Mesothelial cell of epicardium (in vitro differentiated cells): ENCODE measurements at places on chromosomes 1 and 21. TPM values are rescaled to one million over a fixed set of nuclear protein-coding genes. Genes with fewer than 3 reads are reported as not detected.

The KCNK2 gene
- 5.8 to 7.4 TPM (median 6.5 TPM) in 3 replicates for total RNA-seq

The ALX3 gene
- 127 to 136 TPM (median 132 TPM) in 3 replicates for total RNA-seq

The PROX1 gene
- total RNA-seq, result 0.58 to 1.4 TPM (median 1.4 TPM) in 3 replicates

The RASSF5 gene
- total RNA-seq, result 6.5 to 7.0 TPM (median 6.8 TPM) in 3 replicates

The CRABP2 gene
- 676 to 704 TPM (median 686 TPM) in 3 replicates for total RNA-seq

The KIRREL1 gene
- 178 to 189 TPM (median 180 TPM) in 3 replicates for total RNA-seq

The OLIG2 gene
- total RNA-seq, result 0.20 to 0.38 TPM (median 0.35 TPM) in 3 replicates

The CNTN2 gene
- 0.11 to 0.38 TPM (median 0.29 TPM) in 3 replicates for total RNA-seq

The OR2L13 gene
- not detected in 3 replicates for total RNA-seq

The DDAH1 gene
- total RNA-seq, result 26.1 to 28.9 TPM (median 27.3 TPM) in 3 replicates

The SLC9C2 gene
- 0.93 to 1.2 TPM (median 1.00 TPM) in 3 replicates for total RNA-seq
